Left colon (tissue), 2 donors: ENCODE measurements at places on chromosomes 11 and 22.

- DNase-seq = no peak
Observed at GRCh38 chr11:122714004-122714403, 58.5 kb downstream of the UBASH3B start.

GRCh38 chr11:73454987-73455386, 78.8 kb downstream of the RELT start:
- DNase-seq = no peak

DNA sequence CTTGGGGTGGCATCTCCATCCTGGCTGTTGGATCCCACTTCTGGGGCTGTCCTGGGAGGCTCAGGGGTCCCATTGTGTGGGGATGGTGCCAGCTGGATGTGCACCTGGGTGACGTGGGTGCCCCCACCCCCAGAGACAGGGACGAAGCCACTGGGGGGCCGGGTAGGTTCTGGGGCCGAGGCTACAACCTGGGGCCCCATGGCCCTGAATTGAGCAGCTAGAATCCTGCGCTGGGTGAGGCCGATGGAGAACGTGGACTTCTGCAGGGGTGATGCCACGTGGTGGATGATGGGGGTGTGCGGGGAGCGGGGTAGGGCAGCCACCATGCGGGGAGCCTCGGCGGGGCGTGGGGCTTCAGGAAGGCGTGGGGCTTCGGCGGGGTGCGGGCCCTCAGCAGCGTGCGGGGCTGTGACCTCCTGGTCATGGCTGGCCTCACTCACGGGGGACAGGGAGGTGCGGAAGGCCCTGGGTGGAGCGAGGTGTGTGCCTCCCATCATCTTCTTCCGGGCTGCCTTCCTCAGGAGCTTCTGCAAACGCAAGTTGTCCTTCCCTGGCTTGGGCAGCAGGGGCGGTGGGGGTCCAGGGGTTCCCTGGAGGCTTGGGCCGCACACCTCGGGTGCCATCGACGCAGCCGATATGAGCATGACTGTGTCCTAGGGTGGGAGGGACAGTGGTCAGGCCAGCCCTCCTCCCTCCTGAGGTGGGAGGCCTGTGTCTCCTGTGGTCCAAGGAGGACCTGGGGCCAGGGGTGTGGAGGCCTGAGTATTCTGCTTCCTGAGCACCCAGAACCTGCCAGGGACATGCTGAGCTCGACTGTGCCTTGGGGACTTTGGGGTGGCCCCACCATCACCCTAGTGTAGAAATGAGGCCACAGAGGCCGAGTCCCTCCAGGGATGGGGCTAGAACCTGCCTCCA, 1.5 kb downstream of the PRR33 start:
- DNase-seq = no peak

- peak; percentile 74 for DNase-seq
Observed at GRCh38 chr22:24175160-24175808, 6.0 kb upstream of the SUSD2 start.

- peak; percentile 45 for DNase-seq
Observed at GRCh38 chr11:26276798-26277424, 55.0 kb upstream of the ANO3 start.

GRCh38 chr11:12182676-12183541, 72.5 kb downstream of the MICAL2 start:
- no peak for DNase-seq

DNA sequence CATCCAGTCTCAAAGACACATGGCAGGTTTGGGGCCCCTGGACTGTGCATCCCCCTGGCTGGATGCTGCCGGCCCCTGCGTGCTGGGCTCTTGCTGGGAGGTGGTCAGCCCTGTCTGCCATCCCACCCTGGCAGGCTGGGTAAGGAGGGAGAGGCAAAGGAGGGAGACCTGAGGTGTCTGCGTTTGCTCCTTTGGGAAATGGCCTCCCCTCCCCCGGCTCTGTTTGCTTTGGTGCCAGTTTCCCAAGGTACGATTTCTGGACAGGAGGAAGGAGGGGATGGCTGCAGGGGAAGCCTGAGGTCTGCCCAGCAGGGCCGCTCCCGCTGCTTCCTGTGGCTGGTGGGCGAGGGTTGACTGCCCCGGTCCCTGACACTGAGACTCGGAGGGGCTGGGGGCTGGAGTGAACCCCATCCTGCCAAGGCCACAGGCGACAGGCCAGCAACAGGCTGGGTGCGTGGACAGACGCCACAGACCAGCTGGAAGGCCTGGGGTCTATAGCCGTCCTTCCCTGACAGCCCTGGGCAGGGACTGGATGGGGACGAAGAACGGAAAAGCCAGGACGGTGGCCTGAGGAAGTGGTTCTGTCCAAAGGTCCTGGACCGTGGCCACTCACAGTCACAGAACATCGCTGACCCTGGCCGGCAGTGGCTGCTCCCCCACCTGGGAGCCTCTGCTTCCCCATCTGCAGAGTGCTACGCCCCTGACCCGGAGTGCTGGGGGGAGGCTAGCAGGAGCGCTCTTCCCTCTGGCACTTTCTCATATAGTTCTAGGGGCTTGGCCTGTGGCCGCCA, 38.0 kb downstream of the OSBPL5 start:
- peak; percentile 26 for DNase-seq

DNA sequence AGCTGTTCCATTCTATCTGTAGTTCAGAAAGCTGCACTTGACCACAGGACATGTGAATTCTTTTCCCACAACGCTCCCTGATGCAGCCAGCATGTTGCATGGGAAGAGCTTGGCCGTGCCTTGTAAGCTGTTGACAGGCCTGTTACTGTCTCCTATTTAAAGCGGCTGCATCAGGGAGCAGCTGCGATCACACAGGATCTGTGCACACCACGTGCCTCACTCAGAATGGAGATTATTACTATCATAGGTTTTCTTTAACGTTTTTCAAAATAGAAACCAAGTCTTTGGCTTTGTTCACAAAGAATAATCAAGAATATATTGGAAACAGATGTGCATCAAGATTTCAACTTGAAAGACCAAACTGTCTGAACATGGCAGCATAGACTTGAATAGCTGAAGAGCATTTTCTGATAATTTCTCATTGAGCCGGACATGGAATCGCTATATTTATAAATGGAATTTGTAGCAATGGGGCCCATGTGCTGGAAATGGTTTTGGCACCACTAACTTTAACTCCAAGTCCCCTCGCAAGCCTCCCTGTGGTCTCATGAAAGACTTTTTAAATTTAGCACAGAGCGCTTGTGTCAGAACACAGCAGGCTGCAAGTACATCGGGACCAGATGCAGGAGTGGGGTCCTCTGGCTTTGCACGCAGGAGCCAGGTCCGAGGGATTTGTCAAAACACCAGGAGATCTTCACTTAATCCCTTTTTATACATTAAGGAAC, 40.8 kb upstream of the MYO18B start:
- DNase-seq = no peak

DNA sequence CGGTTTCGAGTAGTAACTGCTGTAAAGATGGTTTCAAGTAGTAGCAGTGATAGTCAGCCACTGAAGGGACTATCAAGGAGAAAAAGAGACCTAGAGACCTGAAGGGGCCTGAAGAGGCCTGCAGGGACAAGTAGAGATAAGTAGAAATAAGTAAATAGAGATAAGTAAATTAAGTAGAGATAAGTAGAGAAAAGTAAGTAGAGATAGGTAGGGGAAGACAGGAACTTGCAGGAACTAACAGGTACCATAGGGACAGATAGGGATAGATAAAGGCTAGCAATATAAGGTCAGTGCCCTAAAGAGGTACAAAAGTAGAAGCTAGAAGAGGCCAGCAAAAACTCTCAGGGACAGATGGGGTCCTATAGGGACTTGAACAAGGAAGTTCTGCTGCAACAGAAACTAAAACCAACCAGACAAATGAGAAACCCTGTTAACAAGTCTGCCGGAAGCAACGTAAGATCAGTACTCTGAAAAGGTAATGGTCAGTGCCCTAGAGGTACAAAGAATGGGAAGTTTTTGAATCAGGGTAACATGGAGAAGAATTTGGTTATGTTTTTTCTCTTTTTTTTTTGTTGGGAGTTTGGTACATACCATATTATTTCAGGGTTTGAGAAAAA, 9.6 kb upstream of the SC5D start:
- DNase-seq = no peak

GRCh38 chr11:80702264-80702663, 1261.4 kb upstream of the TENM4 start:
- no peak for DNase-seq

- no peak for DNase-seq
Observed at GRCh38 chr11:3623121-3623520, 18.7 kb downstream of the ART5 start.

GRCh38 chr22:38397189-38398085, 57.6 kb downstream of the KCNJ4 start:
- DNase-seq = peak; percentile 44

- no peak for DNase-seq
Observed at GRCh38 chr11:122141725-122142124, 25.7 kb upstream of the BLID start.

- DNase-seq = peak; percentile 100
Observed at GRCh38 chr11:9460322-9461062, at the start of gene ZNF143. ZNF143 (plus strand) TSS chr11:9461012; CDS start chr11:9471309, 10,297 bp downstream.

DNA sequence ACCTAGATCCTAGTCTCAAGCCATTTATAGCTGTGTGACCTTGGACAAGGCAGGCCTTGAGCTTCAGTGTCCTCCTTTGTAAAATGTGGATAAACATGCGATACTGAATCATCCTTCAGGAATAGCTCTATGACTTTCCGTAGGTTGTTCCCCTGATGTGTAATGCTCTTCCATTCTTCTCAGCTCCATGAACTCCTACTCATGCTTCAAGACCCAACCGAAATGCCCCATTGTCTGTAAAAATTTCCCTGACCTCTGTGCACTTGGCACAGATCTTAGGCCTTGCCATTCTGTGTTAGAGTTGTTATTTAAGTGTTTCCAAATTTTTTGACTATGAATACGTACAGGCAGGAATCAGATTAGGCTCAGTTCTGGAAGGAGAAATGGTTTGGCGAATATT, 3.3 kb upstream of the BEST1 start:
- no peak for DNase-seq

- no peak for DNase-seq
Observed at GRCh38 chr22:23495614-23496444, 84.3 kb downstream of the IGLL1 start.

DNA sequence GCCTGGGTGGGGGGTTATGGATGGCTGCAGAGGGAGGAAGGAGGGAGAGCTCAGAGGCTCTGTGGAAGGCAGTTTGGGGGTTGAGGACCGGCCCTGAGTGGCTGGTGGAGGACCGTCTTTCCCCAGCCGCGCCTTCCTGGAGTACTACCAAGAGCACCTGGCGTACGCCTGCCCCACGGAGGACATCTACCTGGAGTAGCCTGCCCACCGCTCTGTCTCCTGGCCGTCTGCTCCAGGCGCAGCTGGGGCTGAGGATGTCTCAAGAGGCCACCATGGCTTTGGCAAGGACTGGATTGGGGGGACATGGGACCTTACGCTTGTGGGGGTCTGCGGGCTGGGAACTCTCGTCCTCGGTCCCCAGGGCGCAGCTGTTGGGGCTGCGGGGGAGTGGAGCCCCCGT, 10.0 kb downstream of the MAPK8IP2 start:
- no peak for DNase-seq

DNA sequence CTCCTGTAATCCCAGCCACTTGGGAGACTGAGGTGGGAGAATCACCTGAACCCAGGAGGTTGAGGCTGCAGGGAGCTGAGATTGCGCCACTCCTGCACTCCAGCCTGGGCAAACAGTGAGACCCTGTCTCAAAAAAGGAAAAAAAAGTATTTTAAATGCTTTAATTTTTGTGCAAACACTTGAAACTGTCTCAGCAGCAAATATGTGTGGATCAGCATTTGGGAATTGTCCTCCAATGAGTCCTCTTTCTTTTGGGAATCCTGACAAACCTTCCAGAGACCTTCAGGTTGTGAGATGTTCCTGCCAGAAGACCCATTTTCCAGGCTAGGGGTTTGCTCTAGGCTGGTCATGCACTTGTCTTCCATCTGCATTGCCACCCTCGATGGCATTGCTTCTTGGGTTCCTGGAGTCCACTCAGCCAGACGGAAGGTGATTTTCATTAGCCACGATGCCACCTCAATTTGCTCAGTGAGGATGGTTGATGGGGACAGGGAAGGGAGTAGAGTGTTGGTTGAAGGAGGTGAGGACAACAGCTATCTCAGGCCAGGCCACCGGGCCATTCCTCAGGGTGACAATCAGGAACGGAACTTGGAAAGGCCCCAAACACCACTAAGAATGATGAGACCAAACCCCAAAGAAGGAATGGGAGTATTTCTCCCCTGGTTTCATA, 55.4 kb downstream of the ST14 start:
- no peak for DNase-seq

- no peak for DNase-seq
Observed at GRCh38 chr11:46431211-46431610, 39.6 kb upstream of the CHRM4 start.

DNA sequence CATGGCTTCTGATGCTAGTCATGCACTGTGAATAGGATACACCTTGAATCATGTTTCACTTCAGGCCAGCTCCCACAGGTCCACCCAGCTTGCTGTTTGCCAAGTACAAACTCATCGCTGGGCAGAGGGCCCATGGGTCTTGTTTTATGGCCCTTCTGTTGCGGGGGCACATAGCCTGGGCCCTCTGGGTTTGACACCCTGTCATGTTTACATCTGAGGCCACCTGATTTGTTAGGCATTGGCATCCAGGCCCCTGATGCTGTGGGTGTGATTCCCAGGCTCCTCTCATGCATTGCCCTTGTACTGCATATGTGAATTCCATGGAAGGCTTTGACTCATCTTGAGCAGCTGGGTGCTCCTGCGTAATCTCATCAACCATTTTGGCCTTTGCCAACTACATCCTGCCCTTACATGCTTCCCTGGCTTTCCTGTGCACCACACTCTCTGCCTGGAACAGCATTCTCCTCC, 32.6 kb downstream of the PPFIBP2 start:
- no peak for DNase-seq

GRCh38 chr11:114284021-114284420, 12.2 kb upstream of the NNMT start:
- no peak for DNase-seq

DNA sequence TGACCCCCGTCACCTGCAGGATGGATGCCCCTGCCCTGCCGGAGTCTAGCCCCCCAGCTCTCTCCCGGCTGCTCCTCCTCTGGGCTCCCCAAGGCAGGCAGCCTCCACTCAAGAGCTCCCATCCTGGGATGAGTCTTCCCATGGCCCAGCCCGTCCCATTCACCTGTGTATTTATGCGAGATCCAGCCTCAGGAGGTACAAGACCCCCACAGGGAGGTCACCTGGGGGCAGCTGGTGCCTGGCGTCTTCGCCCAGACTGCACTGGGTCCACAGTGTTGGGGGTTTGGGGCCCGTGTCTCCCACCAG, 43.0 kb upstream of the ZC3H12C start:
- DNase-seq = no peak

GRCh38 chr11:10503777-10504480, 37.1 kb downstream of the RNF141 start:
- no peak for DNase-seq

GRCh38 chr11:74520927-74521665, 27.6 kb upstream of the LIPT2 start:
- no peak for DNase-seq

DNA sequence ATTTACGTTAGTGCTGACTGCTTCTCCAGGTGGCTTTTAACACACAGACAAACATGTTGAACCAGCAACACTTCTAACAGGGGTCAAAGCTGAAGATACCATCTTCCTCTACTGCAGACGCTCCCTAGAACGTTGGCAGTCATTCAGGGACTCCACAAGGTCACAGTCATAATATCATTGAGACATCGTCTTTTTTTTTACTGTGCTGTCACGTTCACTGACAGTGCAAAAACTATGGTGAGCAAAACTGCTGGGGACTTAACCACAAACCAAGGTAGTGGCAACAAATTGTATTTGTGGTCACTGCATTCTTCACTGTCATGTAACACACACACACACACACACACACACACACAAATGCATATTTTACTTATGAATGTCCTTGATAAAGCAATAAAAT, 244.9 kb downstream of the CASP12 start:
- DNase-seq = no peak
